ENCODE measurements at places on chromosomes 5 and 9. TPM values are rescaled to one million over a fixed set of nuclear protein-coding genes. Genes with fewer than 3 reads are reported as not detected.

- no peak for DNase-seq
Observed at GRCh38 chr9:38382141-38382540, 10.4 kb upstream of the ALDH1B1 start.

DNA sequence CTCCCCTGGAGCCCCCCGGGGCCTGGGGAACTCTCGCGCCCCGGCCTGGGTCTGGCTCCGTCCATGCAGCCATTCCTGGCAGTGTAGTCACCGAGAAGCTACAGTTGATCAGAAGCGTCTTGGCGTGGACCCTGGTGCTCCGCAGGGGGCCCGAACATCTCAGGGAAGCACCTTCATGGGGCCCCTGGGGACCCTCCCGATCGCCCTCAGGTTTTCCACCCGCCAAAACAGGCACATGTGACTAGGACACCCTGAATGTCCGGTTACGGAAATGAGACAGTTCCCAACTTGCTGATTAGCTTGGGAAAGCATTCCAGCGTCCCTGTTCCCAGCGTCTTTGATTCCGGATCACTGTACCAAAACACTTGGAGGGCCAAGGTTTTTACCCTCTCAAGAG is 472 bp downstream of the FBXO4 start:
- DNase-seq, result no peak

DNA sequence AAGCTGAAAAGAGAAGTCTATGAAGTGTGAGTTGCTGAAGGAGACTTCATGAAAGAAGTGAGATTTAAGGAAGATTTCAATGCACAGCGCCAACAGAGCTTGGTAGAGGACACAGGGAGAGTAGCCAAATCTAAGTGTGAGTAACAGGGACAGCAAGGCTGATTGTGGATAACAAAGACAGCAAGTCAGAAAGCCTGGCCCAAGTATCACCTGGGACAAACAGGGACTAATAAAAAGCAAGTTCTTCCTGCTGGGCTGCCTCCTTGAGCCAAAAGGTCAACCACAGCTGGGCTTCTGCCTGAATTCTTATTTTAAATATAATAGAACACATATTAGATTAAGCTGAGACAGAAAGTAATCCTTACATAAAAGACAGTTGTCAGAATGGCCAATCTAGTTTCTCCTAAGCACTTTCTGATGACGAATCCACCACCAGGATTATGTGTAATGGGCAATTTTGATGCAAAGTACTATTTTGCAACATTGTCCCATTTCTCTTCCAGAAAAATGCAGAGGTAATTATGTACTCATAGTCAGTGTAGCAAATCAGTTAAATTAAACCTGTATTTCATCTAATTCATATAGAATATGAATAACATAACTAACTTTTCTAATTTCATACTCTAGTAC is 73.8 kb downstream of the MAPKAP1 start:
- DNase-seq, result no peak

DNA sequence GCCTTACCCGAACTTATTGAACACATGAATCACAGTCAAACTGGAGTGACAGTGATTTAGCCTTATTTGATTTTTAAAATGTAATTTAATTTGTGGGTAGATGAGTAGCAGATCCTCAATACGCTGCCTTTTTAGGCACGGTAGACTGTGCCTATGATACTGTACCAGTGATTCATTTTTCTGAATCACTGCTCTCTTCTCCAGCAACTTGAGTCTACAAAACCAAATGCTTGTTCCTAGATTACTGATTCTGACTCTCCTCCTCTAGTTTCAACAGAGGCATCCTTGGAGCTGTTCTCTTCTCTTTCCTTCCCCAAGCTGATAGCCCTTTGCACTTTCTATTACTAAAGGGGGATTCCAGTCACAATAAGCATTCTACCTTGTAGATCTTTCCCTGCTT is 94.3 kb upstream of the IL7R start:
- DNase-seq, result no peak

DNA sequence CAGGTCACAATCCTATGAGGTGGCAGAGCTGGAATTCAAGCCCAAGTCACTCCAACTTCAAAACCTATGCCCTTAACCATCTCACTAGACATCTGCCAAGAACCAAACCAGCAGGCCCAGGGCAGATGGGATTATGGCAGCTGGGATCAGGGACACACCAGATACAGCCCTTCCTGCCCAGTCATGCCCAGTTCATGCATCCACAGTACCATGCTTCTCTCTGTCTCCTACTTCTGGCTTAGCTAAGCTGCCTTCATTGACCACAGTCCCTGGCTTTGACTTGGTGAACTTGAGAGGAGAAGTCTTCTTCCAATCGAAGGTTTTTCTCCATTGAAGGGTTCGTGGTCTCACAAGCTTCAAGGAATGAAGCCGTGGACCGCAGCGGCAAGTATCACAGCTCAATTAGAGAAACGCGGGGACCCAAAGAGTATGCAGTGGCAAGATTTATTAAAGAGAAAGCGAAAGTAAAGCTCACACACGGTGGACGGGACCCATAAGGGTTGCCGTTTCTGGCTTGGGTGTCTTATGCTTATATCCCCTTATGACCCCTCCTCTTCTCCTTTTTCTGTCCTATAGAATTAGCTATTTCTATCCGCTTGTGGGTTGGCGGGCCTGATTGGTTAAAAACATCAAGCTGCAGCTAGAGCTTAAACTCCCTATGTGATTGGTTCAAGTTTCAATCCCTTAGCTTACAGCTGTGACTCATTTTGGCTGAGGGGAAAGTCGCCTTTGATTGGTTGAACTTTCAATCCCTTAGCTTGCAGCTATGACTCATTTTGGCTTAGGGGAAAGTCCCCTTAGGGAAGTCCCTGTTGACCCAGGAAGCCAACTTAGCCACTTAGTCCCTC is 101.2 kb downstream of the TRIM36 start:
- DNase-seq, result no peak

SLC22A4 gene
- 4.0 TPM for polyA plus RNA-seq

GRCh38 chr5:74235552-74235951 is 405.0 kb downstream of the ENC1 start:
- no peak for DNase-seq

DNA sequence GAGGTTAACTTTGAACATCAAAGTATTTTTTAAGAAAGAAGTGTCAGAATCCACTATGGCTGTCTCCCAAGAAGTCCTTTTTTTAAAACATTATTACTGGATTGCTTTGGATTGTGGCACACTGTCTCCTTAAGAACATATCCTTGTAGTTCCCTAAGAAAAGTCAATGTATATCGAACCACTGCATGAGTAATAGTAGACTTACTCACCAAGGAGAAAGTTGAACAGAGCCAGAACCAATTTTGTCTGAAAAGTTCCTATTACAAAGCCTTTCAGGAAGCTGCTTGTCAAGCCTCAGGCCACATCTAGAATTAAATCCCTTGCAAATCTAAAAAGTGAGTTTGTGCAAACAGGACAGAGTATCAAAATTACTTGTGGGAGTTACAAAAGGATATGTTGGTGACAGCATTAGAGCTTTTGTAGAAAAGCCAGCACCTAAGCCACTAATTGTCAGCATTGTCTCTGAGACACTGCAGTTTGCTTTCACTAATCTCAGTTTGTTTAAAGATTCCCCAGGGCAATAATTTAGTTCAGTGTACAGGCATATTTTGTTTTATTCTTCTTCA is 195.4 kb downstream of the MPDZ start:
- no peak for DNase-seq

DNA sequence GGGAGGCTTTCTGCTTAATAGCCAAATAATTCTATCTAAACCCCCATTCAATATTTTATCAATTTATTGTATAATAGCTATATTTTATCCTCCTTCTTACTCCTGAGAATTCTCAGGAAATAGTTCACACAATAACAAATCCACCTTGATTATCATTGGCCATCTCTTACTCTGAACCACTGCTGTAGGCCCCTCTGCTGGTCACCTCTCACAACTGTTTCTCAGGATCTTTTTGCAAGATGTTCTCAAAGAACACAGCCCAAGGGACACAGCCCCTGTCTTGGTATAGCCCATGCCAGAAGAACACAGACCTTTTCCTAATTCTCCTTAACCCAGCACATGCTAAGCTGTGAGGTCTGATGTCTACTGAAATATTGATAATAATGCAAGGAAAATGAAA is 74.9 kb upstream of the HTR4 start:
- DNase-seq, result no peak

DNA sequence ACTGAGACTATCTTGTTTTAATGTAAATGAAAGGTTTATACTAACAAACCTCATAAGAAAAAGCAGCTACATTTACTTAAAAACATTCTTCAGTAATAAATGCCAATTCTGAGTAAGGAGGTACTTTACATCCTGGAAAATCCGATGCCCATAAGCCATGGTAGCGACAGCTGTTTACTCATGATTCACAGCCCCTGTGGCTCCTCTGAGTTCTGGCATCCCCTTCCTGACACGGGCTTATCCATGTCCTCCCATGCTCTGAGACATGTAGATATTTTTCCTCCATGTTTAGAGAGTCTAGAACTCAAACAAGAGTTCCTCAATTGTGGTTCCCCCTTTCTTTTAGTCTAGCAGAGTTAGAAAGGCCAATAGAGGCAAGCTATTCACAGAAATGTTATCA is 63.1 kb upstream of the DEPDC1B start:
- DNase-seq, result no peak

DNA sequence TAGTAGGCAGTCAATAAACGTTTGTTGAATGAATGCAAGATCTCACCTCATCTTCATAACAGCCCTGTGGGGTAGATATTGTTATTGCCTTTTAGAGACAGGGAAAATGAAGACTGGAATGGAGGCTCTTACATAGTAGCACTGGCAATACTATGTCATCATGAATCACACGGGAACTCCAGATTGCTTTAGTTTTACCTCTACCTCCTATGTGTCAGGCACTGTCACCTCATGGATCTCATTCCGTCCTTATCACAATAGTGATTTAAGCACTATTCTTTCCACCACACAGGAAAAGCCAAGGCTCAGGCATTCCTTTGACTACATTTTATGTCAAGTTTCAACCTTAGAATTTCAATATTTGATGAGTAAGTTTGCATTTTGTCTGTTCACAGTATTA is 2.9 kb upstream of the EPB41L4B start:
- no peak for DNase-seq

NTNG2 gene
- polyA plus RNA-seq, result 0.25 TPM

DNA sequence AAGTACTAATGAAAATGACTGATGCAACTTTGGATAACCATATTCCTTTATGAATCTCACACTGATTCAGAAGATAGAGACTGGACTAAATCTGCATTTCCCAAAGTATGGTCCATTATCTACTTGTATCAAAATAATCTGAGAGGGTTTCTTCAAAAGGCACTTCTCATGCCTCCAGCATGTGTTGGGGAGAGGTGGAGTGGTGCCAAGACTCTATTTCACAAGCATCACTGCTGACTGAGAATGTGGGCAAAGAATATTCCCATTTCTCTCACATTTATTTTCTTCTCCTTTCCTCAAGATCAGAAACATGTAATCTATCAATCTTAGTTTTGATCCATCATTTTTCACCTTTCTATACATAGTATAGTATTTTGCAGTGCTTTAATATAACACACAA is 135.4 kb downstream of the GABRB2 start:
- DNase-seq, result no peak

MZB1 gene
- 0.52 TPM for polyA plus RNA-seq

STC2 gene
- 5.7 TPM for polyA plus RNA-seq

DNA sequence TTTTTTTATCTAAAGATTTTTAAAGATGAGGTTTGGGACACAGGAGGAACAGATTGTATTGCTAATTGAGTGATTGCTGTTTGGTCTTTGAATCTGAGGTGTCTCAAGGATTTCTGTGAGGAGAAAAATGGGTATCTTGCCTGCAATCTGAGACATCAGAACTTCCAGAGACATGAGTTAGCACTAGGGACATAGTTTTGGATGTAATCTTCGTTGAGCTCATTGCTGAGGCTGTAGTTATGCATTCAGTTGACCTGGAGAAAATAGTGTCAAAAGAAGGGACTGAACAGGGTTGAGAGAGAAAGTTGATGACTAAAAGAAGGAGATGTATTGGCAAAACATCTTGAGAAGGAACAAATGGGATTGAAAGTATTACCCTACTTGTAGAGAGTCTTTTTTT is 24.6 kb downstream of the C9orf85 start:
- DNase-seq, result no peak

SSNA1 gene
- 53.7 TPM for polyA plus RNA-seq

EQTN gene
- polyA plus RNA-seq, result not detected

DNA sequence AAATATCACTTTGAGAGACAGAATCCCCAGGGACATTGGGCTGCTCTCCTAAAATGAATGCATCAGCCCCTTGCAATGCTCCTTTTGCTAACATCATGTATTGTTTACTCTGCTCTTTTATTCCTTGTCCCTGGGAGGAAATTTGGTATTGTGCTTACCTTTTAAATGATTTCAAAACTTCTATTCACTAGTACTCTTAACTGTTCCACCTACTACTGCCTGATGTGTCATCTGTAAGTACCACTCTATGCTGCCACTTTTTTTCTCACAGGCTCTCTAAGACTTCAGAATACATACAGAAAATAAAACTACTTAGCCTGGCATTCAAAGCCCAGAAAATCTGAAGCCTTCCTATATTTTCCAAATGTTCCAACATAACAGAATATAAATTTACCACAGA is 667.2 kb downstream of the BRINP1 start:
- no peak for DNase-seq

OBP2A gene
- not detected for polyA plus RNA-seq

- no peak for DNase-seq
Observed at GRCh38 chr5:1030801-1031271, 22.2 kb downstream of the NKD2 start.

OR5C1 gene
- not detected for polyA plus RNA-seq

DNA sequence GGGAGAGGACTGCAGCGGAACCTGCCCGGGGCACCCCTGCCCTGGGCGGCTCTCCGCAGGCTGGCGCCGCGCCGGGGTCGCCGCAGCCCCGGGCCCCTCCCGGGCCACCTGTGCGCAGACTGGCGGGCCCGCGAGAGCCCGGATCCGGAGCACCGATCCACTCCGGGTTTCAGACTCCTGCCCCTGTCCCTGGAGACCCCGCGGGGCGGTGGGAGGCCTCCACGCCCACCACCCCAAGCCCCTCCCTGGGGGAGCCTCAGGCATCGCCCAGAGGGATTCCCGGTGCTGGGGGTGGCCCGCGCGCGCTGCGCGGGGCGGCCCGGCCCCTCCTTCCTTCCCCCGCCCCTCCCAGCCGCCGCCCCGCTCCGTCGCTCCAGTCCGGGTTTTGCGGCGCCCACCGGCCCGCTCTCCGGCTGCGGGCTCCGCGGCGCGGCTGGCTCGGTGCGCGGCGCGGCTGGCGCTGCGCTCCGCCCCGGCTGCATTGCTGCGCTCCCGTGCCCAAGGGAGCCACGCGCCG is at the start of gene UNC5A:
Gene UNC5A, plus strand, starts transcription at position 479 of the 517 bp plus-strand sequence. CDS start 192 bp downstream, outside the sequence.
- no peak for DNase-seq

- DNase-seq, result peak; percentile 80
Observed at GRCh38 chr5:132736853-132737833, at the start of gene KIF3A. KIF3A (minus strand) TSS chr5:132737546; CDS start chr5:132737419, 127 bp downstream.

SMIM23 gene
- polyA plus RNA-seq, result not detected

PRKAA1 gene
- polyA plus RNA-seq, result 31.9 TPM

DNA sequence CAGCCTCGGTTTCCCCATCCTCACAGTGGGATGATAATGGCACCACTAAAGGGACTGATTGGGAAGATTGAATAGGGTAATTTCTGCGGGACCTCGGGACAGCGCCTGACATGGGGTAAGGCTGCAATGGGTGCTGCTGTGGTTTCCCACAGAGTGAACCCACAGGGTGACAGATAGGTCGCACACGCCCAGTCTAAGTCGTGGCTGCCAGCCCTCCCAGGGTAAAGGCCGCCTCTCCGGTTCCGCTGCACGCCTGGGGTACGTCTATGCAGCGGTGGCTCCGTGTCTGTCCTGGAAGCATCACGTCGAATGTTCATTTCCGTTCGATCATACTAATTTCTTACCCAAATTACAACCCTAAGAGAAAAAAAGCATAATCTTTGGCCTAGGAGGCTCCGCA is 631 bp downstream of the CFAP77 start:
- no peak for DNase-seq

SLC4A9 gene
- polyA plus RNA-seq, result 0.19 TPM

GRCh38 chr9:130893341-130894101 is 3.1 kb downstream of the QRFP start:
- DNase-seq, result no peak
